Stimulated activated CD4-positive, alpha-beta T cell treated with anti-CD3 and anti-CD28 coated beads, Interleukin-15, amount 100 ng/mL, for 1 hour (primary cell): ENCODE measurements at places on chromosomes 5 and 9.

DNA sequence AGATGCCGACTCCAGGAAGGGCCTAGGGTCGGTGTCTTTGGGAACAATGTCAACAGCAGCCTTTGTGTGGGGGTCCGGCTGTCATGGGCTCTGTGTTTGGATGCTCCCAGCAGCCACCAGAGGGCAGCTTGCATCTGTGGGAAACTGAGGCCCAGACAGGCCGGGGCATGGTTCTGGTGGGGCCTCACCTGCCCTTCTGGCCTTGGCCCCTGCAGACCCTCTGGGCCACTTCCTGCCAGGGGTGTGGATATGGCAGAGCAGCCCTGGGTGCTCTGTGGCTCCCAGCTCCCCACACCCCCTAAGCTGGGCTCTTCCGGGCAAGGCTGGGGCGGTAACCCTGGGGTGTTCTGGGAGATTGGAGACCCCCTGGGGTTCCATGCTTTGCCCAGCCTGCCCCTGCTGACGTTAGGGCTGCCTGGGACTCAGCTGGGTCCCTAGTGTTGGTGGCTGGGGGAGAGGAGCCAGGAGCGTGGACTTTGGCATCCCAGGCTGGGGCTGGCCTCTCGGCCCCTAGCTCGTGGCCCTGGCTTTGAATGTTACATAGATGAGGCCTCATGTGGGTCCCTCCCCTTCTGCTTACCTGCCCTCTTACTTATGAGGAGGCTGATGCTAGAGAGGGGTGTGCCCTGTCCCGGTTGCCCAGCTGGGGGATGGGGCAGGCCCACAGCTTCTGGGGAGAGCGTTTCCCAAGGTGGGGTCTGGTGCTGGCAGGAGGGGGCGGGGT is 38.3 kb downstream of the RXRA start:
- no peak for DNase-seq

GRCh38 chr9:112505607-112506006 is 19.0 kb downstream of the KIAA1958 start:
- DNase-seq = no peak

- no peak for DNase-seq
Measured at GRCh38 chr9:91451431-91452270, 28.0 kb upstream of the NFIL3 start.

GRCh38 chr5:45795458-45795857 is 99.3 kb upstream of the HCN1 start:
- DNase-seq = no peak

- peak; percentile 47 for DNase-seq
Measured at GRCh38 chr9:136644593-136645351, 17.9 kb upstream of the EGFL7 start.

GRCh38 chr9:11701706-11702105 is 991.5 kb upstream of the TYRP1 start:
- no peak for DNase-seq

GRCh38 chr9:5512658-5513452 is 2.5 kb downstream of the PDCD1LG2 start:
- no peak for DNase-seq

GRCh38 chr5:102582696-102583095 is 83.9 kb upstream of the SLCO6A1 start:
- no peak for DNase-seq

- no peak for DNase-seq
Measured at GRCh38 chr5:32325062-32325461, 12.3 kb upstream of the MTMR12 start.

GRCh38 chr5:19782566-19782965 is 205.4 kb downstream of the CDH18 start:
- no peak for DNase-seq

DNA sequence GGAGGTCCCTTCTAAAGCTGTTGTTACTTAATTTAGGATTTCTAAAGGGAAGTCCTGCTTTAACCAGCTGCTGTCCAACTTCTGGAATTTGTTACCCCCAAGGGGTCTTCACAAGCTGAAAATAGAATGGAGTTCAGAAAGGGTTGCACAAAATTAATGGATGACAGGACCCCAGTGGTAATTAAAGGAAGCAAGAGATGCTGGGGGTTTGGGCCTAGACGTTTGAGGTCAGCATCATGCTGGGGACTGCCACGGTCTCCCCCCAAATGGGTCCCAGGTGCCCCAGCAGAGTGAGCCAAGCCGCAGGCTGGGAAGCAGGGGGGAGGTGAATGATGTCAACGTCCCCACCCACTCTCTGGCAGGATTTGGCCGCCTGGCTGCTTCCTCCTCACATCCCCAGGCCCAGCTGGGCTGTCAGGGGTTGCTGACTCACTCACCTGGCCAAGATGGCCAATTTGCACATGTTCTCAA is 97.5 kb upstream of the ARAP3 start:
- no peak for DNase-seq

DNA sequence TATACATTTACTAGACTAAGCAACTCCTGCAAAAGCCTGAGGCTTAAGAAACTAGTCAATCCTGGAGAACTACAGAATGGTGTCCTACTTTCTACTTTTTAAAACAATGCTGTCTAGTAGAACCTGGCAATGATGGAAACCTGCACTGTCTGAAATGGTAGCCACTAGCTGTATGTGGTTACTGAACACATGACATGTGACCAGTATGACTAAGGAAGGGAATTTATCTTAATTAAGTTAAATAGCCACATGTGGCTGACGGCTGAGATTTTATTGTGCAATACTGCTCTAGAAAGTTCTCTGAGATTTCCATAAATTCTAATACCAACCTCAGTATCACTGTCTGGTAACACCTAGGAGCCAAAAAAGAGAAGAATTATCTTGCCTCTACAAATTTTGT is 44.9 kb upstream of the RAPGEF6 start:
- DNase-seq = no peak

GRCh38 chr9:83362341-83362995 is 175.7 kb downstream of the FRMD3 start:
- DNase-seq = no peak

- DNase-seq = no peak
Measured at GRCh38 chr5:59522201-59522831, 371.2 kb downstream of the PDE4D start.

GRCh38 chr5:180083529-180084060 is 12.0 kb upstream of the RNF130 start:
- DNase-seq = no peak

GRCh38 chr5:135156715-135157404 is 122.8 kb upstream of the PITX1 start:
- DNase-seq = no peak
